ENCODE measurements at places on chromosomes 12 and 14.

DNA sequence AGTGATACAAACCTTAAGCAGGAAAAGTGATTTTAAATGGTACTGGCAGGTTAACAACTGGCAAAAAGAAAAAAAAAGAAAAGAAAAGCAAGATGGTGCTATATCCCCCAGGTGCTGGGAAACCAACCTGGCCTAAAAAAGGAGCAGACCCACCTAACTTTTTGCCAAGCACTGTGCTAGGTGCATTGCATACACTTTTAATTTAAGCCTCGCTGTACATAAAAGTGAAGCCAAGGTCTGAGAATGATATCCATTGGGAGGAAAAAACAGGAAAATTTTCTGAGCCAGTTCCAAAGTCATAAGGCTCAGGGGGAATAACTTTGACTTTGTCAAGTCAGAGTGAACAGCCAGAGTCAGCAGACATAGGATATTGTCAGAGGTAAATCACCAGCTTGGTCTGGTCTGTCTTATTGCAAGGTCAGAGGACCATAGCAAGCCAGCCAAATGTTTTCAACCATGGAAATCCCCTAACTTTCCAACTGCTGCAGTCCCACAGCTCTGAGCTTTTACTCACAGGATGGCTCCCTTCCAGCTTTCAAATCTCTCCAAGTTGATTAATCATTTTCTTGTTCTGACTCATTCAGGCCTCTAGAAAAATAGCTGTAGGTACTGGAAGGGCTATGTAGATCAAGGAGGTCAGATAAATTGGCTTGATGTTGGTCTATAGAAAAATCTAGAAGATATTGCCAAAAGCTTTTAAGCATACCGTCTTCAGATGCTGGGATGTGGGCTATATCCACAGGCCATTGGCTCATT, 412.9 kb downstream of the RAD51B start:
- peak; percentile 99 for DNase-seq

DNA sequence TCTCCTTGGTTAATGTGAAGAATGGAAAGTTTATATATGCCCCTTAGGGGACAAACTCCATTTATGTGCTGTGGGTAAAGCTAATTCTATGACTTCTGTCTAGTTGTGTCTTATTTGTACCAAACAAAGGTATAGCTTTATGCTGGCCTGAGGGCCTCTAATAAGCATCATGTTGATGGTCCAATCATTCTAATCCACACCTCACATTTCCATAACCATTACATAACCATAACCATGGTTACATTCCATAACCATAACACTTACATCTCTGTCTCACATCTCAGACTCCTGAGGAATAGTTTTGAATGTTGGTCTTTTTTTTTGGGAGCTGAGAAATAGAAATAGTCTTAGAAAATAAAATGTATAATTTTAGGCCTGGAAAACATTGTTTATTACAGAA, 1097.1 kb downstream of the FLRT2 start:
- no peak for DNase-seq

GRCh38 chr14:45251912-45252311, 1.1 kb downstream of the MIS18BP1 start:
- DNase-seq = no peak

GRCh38 chr14:56806760-56807159, 3.5 kb downstream of the OTX2 start:
- DNase-seq = no peak

DNA sequence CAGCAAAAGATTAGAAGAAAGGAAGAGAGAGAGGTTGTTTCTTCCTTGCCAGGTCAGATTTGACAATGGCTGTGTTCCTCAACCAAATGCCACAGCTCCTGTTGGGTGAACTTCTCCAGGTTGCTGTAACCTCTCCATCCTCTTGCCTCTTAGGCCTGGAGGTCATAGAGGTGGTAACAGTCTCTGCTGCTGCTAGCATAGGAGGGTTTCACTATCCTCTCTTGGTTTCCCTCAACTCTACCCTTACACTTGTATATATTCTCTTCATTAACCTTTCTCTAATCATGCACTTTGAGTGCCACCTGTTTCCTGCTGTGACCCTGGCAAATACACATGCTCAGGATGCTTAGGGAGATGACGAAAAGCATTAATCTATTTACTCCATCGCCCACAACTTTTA, 67.7 kb upstream of the HIF1A start:
- DNase-seq = no peak

DNA sequence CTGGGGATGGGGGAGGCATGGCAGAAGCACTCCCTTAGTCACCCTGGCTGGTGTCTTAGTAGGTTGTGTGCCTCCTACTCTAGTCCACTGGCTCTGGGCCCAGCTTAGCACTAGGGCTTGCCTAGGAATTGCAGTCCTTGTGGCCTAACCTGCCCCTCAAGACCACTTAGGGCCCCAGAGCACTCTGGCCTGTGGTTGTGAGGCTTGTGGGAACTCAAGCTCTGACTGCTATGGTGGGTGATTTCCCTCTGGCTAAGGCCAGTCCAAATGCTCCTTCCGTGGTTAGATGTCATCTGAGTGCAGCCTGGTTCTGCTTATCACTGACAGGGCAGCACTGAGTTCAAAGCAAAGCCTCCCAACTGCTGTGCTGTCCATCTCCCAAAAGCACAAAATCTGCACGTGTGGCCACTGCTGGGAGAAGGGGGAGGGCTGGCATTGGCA, 20.2 kb downstream of the FGD4 start:
- no peak for DNase-seq

DNA sequence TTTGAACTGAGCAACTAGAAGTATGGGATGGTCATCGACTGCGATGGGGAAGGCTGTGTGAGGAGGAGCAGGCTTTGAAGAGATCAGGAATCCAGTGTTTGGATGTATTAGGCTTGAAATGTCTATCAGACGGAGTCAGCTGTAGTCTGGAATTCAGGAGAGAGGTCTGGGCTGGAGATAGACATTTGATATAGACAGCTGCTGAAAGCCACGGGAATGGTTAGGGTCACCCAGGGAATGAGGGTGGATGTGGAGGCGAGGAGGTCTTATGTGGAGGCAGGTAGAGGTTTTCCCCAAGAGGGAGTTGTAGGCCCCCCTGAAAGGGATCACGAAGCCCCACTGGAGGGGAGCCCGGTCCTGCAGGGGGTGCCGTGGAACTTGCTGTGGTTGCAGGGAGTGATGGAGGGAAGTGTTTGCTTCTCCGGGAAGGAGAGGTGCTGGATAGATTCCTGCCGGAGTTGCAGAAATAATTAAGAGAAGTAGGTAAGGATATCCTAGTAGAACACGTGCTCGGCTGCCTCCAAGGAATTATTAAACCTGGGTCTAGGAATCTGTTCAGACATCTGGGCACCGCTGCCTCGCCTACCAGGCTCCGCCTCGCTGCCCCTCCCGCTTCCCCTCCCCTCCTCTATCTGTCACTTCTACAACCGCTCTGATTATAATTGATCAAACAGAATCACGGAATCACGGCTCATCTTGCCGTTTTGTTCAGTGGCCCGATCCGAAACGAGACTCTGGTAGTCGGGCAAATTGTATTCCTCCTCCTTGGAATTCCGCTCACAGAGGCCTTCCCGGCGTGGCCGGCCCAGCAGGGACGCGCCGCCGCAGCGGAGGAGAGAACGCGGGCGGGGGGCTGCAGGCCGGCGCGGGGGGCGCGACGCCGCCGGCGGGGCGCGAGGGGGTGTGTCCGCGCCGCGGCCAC, 826 bp upstream of the CACNA1C start:
- no peak for DNase-seq

DNA sequence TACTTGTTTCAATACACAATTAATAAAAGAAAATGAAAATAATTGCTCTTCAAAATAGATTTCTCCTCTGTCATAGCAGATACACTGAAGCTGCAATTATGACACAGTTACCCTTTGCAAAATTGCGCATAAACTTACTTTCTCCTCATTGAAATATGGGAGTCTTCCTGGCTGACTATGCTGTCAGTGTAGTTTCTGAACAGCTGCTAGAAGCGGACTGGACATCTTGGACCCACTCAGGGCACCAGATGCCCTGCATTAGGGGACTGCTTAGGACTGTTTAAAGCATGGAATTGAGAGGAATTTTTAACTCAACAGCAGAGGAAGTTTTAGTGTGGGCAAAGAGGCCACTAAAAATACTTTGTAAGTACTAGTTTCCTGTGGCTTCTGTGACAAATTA, 454.9 kb downstream of the ATP23 start:
- no peak for DNase-seq

DNA sequence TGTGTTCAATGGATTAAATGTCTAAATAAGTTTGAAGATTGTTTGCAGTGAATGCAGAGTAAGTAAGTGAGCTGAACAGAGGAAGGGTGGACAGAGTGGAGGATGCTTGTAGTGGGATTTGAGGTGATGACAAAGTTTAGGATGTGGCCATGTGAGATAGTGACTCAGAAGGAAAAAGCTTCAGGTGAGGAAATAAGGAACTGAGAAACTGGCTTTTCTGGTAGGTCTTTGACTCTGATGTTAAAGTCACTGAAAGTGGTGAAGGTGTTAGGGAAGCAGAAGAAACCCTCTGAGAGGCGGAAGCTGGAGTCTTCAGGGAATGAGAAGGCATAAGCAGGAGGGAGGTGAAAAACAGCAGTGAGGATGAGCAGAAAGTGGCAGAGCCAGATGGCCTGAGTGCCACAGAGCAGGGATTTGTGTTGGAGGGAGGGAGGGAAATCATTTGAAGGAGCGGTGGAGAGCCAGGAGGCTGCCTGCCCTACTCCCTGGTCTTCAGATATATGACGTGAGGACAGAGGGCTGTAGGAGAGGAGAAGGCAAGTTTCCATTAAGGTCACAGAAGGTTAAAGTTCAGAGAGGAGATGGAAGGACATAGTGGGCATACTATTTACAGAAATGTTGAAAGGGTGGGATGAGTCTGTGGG, 24.8 kb downstream of the RGS6 start:
- no peak for DNase-seq

GRCh38 chr12:95335948-95336347, 118.3 kb downstream of the VEZT start:
- DNase-seq = no peak

GRCh38 chr14:104152246-104152575, 13.8 kb downstream of the KIF26A start:
- DNase-seq = no peak

DNA sequence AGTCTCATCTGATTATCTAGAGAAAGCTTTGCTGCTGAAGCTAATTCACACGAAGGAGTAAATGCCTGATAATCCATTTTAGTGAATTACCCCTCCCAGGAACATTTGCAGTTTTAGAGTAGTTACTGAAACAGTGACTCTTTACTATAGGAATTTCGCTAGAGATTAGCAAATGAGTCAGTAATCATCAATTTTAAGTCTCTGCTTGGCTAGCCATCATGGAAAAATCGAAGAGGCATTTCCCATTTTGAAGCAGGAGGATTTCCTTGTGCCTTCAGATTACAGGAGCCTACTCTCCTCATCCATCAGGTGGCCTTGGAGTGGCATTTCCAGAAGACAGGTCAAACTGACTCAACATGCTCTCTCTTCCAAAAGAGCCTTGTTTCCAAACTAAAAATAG, 154.5 kb downstream of the EGLN3 start:
- peak; percentile 67 for DNase-seq

DNA sequence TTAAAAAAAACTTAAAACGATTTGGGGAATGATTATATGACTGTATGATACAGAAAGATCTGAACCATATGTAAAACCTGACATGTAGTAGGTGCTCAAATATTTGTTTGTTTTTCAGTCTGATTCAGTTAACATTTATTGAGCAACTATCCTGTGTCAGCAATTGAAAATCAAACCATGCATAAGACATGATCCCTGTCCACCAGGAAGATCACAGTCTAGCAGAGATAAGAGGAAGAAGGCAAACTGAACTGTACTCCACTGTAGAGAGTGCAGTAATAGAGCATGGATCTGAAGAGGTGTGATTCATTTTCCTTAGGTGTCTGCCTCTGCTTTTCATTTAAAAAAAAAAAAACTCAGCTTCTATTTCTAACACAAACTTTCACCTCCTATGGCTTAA, 7.9 kb upstream of the AK7 start:
- no peak for DNase-seq

DNA sequence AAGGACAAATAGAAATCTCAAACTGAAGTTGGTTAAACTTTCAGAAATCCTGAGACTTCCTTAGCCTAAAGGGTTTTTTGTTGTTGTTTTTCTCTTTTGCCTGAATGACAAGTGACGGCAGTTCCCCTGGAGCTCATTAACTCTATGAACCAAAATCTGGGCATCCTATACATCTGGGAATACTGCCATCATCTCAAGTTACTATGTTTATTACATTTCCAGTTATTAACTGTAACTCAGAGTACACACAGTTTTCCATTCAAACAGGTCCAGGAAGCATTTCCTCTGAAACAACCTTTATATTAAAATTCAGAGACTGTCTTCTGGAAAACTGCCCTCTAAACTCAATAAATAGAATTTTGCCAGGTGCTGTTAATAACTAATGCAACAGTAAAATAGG, 55.6 kb upstream of the CDKL1 start:
- no peak for DNase-seq

GRCh38 chr14:52067873-52068614, 815 bp downstream of the NID2 start:
- peak; percentile 40 for DNase-seq

- DNase-seq = no peak
These were observed 77.4 kb upstream of the ALG10 start for GRCh38 chr12:33944703-33945437.

- DNase-seq = no peak
These were observed 146.9 kb downstream of the PRKCH start for GRCh38 chr14:61468063-61468825.

GRCh38 chr14:76998910-76999309, 29.6 kb downstream of the IRF2BPL start:
- DNase-seq = no peak

All from fibroblast of skin of abdomen (primary cell).